HuH-7 (cell line): ENCODE measurements at places on chromosomes 16 and 17.

- DNase-seq, result no peak
Measured at GRCh38 chr17:76544546-76545365, 4.9 kb downstream of the PRCD start.

- no peak for DNase-seq
Measured at GRCh38 chr16:81571592-81572385, 127.2 kb downstream of the CMIP start.

DNA sequence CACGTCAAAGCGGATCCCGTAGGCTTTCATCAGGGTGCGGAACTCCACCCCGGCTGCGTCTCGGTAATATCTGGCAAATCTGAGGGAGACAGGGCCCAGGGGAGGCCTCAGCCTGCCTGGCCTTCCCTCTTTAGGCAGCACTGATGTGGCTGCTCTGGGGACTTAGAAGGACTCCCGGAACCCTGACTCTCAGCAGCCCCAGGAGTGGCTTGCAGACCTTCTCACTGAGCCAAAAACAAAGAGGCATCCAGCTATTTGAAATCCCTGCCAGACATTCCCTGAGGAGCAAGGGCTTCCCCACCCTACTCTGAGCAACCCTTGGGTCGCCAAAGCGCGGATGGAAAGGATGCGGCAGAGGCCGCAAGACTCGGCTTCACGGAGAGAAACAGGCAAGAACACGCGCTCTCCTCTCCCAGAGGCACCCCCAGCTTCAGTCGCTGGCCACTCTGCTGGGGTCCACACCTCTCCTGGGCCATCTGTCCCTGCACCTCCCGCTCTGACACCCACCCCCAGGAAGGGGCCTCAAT lies 7.9 kb downstream of the P2RX5 start:
- DNase-seq, result no peak

GRCh38 chr17:82765371-82765770 lies 13.5 kb downstream of the TBCD start:
- no peak for DNase-seq

DNA sequence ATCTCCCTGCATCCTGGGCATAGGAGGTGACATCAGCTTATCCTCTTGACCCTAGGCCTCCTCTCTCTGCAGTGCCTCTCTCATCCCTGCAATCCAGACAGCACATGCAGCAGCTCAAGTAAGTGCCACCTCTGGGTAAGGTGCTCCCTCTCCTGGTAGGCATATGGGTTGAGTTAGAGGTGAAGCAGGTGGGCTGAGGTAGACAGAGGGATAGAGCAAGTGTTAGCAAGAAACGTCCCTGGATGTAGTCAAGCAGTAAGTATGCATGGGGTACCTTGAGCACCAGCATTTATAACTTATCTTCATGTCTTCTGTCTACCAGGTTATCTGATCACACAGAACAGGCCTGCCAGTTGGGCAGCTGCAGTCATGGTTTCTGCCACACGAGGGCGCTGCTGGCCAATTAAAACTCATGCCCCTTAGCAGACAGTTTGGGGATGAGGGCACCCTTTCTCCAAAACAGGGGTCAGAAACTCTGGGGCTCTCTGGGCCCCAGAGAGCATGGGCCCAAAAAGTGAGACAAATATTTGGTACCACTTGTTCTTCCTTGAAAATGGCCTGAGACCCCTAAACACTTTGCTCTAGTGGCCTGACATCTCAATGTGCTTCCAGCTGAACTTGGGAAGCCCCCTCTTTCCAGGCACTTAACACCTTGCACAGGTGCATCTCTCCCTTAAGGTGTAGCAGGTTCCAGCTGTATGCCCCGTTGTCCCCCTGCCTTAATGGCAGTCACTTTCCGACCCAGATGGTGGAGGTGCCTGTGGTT lies 59.8 kb downstream of the NEUROD2 start:
- peak; percentile 61 for DNase-seq

DNA sequence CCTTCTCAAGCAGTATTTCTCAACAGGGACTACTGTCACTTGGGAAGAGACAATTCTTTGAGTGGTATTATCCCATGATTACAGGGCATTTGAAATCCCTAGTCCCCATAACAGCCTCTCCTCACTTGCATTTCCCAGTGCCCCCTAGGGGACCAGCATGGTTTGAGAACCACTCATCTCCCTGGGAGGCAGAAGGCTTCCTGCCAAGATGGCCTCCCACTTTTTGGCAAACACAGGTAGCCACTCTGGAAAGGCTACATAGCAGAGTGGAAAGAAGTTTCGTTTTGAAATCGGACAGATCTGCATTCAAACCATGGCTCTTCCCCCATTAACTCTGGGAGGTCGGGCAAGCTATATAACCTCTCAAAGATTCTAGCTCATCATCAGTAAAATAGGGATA lies 256.8 kb downstream of the XYLT1 start:
- no peak for DNase-seq
